Stimulated activated CD8-positive, alpha-beta memory T cell treated with anti-CD3 and anti-CD28 coated beads, Interleukin-7, amount 100 ng/mL, for 4 hours (primary cell): ENCODE measurements at places on chromosomes 11 and 22.

- no peak for DNase-seq
These were observed 19.6 kb downstream of the RNF121 start for GRCh38 chr11:71948314-71949027.

DNA sequence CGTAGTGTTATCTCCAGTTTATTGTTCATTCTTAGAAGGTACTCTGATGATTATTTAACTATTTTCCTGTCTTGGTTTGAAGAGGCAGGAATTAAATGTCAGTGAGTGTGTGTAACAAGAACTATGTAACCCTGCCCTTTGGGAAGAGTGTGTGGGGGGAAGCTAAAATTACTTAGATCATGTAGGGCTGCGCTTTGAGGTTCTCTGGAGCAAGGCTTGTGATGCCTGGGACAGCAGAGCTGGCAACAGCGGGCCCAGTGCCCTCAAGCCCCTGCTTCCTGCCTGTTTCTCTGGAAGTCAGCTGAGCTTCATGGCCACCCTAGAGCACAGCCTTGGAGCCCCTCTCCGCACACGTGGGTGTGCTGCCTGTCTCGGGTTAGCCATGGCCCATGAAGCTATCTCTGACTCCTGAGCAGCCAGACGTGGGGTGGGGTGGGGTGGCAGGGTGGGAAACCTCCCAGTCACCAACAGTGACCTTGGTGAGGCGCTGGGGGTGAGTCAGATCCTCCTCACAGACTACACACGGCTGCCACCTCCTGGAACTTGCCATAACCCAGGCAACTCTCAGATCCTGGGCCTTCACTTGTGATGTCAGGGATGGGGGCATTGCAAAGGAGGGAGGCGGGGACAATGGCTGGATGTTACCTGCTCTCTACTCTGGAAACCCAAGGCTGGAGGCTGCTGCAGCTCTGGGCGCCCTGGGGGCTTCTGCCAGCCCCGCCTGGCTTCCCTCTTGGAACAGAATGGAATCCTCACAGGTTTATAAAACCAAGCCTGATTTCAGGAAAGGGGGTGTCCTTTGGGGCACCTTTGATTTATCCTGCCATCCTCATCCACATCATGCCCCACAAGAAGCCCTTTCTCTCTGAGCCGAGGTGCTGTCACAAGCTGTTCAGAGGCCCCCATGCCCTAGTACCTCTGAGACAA lies 88.6 kb downstream of the SNX19 start:
- DNase-seq = no peak

GRCh38 chr11:71239581-71239980 lies 12.8 kb downstream of the SHANK2 start:
- DNase-seq = no peak

DNA sequence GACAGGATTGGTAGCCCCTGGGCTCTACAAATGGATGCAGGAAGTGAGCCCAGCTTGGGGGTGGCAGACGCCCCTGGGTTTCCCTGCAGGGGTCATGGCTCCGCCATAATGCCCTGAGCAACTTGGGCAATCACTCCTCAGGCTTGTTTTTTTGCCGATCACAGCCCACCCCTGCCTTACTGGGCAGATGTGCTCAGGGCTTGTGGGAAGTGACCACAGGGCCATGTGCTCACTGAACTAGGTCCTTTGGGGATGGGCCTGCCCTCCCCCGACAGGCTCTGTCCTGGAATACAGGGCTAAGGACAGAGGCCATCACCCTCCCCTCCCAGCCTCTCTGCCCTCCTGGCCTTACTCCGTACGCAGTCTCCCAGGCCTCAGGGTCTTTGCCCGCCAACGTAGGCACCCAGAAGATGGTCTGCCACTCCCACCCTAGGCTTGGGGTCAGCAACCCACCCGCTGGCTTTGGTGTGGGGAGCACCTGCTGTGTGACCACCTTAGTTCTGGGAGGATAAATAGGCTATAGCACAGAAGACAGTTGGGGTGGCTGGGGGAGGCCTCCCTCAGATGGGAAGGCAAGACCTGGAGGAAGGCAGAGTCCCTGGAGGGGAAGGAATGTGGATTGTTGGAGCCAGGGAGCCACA lies 3.8 kb downstream of the RPLP2 start:
- DNase-seq = no peak

- no peak for DNase-seq
These were observed 38.6 kb downstream of the ETS1 start for GRCh38 chr11:128548649-128549255.

- DNase-seq = no peak
These were observed 55.2 kb upstream of the TOP3B start for GRCh38 chr22:22037740-22038139.

DNA sequence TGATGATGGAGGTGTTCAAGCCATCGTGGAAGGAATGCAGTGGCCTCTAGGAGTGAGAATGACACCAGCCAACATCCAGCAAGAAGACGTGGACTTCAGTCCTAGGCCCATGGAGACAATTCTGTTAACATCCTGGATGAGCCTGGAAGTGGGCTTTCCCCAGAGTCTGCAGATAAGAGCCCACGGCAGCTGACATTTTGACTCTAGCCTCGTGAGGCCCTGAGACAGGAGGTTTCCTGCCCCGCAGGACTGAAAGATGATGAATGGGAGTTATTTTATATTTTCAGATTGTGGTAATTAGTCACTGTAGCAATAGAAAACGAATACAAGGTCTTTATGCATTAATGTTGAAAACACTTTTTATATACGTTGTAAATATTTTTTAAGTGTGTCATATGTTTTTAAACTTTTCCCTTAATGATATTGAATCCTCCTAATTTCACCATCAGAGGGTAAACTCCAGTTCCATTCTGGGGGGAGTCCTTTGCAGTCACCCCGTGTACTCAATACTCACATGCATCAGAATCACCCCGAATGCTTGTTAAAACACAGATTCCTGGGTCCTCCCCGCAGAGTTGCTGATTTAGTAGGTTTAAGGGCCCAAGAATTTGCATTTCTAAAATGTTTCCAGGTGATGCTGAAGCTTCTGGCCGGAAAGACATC lies 570 bp upstream of the TPCN2 start:
- no peak for DNase-seq

DNA sequence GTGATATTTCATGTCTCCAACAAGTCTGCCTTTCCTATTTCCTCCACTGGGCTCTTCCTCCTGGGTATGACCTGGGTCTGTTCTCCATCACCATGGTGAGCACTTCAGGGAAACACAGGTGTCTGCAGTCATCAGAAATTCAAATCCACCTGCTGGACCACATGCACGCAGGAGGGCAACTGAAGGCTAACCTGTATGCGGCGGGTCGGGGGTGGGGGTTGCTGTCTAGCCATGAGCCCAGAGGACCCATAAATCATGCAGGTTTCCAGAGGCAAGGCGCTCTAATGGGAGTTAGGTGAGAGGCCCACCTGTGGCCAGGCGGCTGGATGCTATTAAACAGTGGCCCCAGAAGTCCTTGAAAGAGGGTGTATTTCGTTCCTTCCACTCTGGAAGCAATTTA lies 11.1 kb upstream of the PAMR1 start:
- DNase-seq = no peak

GRCh38 chr22:50695421-50696250 lies 23.0 kb downstream of the SHANK3 start:
- DNase-seq = no peak

GRCh38 chr11:57386178-57386940 lies 4.1 kb downstream of the PRG2 start:
- DNase-seq = no peak

GRCh38 chr11:69307871-69308431 lies 14.0 kb downstream of the MYEOV start:
- DNase-seq = no peak

DNA sequence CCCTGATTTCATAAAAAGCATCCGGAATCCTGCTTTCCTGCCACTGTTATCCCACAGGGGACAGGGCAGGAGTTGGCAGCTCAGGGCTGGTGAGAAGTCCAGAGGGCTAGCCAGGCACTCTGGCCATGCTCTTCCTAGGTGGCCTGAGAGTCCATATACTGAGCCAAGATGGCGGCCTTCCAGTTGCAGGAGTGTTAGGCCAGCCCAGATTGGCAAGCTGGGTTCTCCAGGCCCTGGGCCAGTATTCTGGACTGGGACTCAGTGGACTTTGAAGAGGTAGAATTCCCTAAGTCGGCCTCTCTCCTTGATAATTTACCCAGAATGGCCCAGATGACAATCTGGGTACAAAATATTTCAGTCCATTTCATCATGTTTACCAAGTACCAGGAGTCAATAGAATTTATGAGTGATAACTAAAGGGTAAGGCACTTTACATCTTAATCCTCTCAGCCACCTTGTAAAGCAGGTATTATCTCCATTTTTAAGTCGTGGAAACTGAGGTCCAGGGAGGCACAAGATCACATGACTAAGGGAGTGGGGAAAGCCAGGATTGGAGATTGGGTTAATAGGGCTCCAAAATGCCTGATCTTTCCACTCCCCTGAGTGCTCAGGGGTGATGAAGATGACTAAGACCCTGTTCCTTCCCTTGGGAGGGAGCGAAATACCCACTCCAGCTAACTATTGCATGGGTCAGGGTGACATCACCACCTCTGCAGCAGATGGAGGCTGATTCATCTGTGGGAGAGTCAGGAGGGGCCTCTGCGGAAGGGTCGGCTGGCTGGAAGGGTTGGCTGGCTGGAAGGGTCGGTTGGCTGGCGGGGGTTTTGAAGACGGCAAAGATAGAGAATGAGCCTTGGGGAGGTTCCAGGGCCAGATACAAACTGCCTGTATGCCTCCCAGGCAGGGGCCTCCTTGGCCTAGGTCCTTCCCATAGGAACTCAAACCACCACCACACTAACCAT lies 1.2 kb upstream of the MICALL1 start:
- DNase-seq = no peak

GRCh38 chr22:36891646-36892045 lies 21.8 kb upstream of the CSF2RB start:
- no peak for DNase-seq

GRCh38 chr22:39132281-39132680 lies 20.2 kb downstream of the CBX7 start:
- no peak for DNase-seq

GRCh38 chr11:80846979-80847378 lies 1406.1 kb upstream of the TENM4 start:
- no peak for DNase-seq

DNA sequence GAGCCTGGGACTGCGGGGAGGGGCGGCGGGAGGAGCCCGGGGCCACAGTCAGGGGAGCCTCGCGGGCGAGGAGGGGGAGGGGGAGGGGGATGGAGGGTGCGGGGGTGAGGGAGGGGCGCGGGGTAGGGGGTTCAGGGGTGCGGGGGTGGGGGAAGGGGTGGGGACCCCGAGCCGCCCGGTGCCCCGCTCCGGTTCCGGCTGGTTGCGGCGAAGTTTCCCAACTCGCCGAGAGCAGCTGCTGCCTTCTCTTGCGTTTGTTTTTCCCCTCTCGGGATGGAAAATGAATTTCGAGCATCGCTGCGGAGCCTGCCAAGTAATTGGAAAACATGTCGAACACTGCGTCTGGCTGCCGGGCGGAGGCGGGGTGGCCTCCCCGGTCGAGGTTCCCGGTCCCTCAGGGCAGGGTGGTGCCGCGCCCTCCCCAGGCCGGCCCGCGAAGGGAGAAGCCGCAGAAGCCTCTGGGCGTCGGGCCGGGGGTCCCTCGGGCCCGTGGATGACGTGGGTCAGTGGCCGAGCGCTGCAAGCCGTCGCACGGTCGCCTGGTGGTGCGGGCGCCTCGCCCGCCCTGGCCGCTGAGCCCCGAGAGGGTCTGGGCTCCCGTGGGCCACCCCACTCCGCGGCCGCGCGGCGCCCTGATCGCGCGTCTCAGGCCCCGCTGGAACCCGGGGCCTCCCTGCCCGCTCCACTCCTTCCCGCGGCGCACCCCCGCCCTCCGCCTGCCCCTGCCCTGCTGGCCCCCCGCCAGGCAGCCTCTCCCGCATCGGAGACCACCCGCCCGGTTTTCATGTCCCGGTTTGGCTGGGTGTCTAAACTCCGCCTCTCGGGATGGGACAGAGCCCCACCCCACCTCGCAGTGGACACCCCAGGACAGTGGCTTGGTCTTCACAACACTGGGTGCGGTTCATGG lies 12.1 kb downstream of the SPATA19 start:
- DNase-seq = no peak
